ENCODE measurements at places on chromosomes 7 and 10. TPM values are rescaled to one million over a fixed set of nuclear protein-coding genes. Genes with fewer than 3 reads are reported as not detected.

The GRID2IP gene
- under 0.01 TPM for total RNA-seq

The RET gene
- total RNA-seq: 0.65 TPM

The VPS37D gene
- 8.5 TPM for total RNA-seq

The NAT16 gene
- total RNA-seq: not detected

The STK32C gene
- 13.0 TPM for total RNA-seq

The PTPN20 gene
- 1.8 TPM for total RNA-seq

The LOXL4 gene
- 33.0 TPM for total RNA-seq

The DNAJB12 gene
- 52.5 TPM for total RNA-seq

The PPP1R17 gene
- not detected for total RNA-seq

The GALNT17 gene
- 0.13 TPM for total RNA-seq

The CRPPA gene
- 0.65 TPM for total RNA-seq

The SAP25 gene
- 2.8 TPM for total RNA-seq

The IL15RA gene
- 5.6 TPM for total RNA-seq

The MAPK8 gene
- 44.2 TPM for total RNA-seq

The VSTM4 gene
- 1.6 TPM for total RNA-seq

All from mesangial cell (primary cell).